ENCODE measurements at places on chromosomes 5 and 9.

GRCh38 chr5:168262042-168262743, 29.3 kb upstream of the WWC1 start:
- DNase-seq, result no peak

DNA sequence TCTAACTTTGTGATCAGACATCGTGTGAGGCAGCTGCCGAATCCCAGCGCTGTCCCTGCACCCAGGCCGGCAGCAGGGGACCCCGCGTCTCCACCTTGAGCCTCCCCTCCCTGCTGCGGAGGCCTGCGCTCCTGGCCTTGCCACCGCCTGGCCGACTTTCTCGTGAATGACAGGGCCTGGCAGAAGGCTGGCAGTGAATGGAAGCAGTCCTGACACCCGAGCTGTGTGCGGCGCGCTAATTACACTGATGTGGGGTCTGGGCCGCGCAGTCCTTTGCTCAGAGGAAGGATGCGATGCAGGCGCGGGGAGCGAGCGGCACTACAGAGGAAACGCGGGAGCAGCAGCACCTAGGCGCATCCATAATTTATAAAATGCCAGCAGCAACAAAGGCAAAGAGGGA, 40.3 kb downstream of the POU4F3 start:
- no peak for DNase-seq

- no peak for DNase-seq
Observed at GRCh38 chr5:134077926-134078580, 36.4 kb upstream of the TCF7 start.

DNA sequence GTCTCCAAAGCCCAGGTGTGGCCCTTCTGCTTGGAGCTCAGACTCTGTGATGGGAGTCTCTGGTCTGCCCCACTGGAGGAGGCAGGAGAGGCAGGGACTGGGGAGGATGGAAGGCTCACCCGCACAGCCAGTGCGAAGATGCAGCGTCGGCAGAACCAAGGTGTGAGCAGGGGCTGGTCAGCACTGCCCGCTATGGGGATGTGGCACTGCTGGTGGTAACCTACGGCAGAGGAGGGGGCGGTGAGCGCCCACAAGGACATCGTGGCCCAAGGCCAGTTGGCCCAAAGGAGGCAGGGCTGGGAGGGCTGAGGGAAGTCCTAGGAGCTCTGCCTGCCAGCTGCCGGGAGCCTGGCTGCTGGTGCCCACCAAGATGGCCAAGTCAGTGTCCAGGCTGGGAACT, 7.3 kb downstream of the PHF19 start:
- DNase-seq, result no peak

DNA sequence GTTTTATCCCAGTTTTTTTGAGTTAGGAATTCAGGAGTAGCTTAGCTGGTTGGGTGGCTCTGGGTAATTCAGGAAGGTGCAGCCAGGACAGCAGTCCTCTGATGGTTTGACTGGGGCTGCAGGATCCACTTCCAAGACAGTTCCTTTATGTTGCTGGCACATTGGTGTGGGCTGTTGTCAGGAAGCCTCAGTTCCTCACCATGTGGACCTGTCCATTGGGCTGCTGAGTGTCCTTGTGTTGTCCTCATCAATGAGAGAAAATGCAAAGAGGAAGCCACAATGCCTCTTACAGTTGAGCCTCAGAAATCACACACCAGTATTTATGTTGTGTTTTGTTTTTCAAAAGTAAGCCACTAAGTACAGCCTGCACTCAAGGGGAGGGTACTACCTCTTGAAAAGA, 140.9 kb downstream of the MAST4 start:
- DNase-seq, result no peak

DNA sequence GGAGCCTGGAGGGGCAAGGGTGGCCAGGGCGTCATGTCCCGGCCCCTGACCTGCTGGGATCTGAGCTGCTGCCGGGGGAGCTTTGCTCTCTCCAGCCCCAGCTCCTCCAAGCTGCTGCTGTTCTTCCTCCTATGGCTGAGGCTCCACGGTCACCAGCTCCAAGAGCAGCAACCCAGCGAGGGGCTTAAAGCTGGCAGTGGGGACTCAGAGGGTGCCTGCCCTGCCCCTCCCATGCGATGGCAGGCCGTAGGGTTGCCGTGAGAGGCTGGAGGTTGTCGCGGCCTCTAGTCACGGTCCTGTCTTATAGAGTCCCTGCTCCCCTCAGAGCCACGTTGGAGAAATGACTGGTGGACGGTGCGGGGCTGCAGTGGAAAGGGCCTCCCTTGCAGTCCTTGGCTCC, 19.5 kb downstream of the DBH start:
- no peak for DNase-seq

GRCh38 chr9:18438951-18439350, 35.0 kb upstream of the ADAMTSL1 start:
- no peak for DNase-seq
